ENCODE measurements at places on chromosomes 5 and 9.

DNA sequence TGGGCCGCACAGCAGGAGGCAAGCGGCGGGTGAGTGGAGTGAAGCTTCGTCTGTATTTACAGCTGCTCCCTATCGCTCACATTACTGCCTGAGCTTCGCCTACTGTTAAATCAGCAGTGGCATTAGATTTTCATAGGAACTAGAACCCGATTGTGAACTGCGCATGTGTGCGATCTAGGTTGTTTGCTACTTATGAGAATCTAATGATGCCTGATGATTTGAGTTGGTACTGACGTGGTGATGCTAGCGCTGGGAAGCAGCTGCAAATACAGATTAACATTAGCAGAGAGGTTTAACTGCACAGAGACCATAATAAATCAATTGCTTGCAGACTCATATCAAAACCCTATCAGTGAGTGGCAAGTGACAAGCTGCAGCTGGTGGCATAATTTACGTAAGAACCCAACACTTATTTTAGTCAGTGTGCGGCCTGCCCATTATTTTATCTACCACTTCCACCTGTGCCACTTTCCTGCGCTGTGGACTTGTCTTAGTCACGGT is 133.4 kb upstream of the CDH9 start:
- no peak for DNase-seq

DNA sequence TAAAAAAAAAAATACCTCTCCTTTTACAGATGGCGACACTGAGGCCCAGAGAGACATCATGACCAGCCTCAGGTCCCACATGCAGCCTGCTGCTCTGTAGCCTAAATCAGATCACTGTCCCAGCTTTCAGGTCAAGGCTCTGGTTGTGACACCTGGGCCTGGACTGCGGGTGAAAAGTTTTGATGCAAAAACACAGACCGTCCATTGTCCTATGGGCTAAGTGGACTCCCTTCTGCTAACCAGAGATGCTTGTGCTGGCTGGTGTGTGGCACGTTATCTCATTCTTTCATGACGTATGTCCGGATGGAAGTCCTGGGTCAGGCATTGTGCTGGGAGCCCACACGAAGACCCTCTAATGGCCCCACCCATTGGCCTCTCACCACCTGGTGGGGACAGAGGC is 7.8 kb downstream of the NEK6 start:
- no peak for DNase-seq

DNA sequence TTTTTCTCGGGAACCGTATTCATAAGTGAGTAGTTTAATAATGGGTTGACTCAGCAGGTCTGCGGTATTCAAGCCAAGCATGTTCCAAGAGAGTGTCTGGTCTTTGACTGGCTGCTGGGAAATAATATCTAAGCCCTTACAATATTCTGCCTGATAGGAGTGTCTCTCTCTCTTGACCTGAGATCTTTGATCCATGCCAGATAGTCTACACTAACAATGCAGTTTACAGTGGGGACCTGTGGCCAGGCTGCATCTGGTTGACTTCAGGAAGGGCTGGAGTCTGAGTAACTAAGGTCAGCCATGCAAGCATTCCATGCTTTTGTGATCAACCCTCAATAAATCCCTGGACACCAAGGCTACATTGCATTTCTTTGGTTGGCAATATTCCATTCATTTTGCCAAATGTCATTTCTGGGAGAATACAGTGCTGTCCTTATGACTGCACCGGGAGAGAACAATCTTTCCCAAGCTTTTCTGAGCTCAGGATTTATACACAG is 195.5 kb downstream of the SEMA5A start:
- DNase-seq: peak; percentile 82

- no peak for DNase-seq
Measured at GRCh38 chr9:76580188-76580587, 121.2 kb downstream of the GCNT1 start.
